ENCODE measurements at places on chromosomes 1 and 21. TPM values are rescaled to one million over a fixed set of nuclear protein-coding genes. Genes with fewer than 3 reads are reported as not detected.

DNA sequence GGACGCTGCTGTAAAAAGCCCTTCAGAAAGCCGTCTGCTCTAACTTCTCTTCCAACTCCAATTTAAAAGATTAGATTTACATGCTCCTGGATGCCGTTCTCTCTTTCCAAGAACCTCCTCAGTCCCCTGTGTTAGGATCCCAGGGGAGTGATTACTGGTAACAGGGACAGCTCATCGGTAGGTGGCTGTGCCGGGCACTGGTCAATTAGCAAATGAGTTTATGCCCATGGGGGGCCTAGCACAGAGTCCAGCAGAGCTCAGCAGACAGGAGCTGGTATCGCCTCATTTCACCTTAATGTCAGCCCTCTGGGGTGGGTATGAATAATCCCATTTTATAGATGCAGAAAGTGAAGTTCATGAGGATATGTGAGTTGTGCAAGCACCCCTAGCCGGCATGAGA, 191.9 kb downstream of the GRIK3 start:
- no peaks in the 10 kb centered on the region for H3K36me3 ChIP-seq
- no peak overlapping the region for H3K27ac ChIP-seq
- H3K4me3 ChIP-seq = no peak overlapping the region

DNA sequence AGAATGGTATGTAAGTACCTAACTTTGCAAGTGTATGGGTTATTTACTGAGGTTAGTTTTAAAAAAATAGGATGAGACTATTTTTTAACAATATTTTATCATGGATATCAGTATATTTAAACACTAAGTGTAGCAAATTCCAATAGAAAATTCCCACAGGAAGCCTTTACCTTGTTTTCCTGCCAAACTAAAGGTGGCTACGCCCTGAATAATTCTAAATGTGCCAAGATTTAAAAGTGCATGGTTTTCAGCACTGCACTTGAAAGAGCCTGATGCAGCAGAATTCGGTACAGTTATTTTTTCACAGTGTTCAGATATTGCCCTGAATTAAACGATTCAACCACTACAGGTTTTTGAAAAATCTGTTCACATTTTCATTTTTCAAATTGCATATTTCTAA, 1622.8 kb upstream of the B3GALT2 start:
- DNase-seq = no peak
- H3K4me1 ChIP-seq = no peaks in the 10 kb centered on the region
- H3K27ac ChIP-seq = no peak overlapping the region
- no peak overlapping the region for H3K4me3 ChIP-seq
- H3K27me3 ChIP-seq = no peaks in the 10 kb centered on the region

DNA sequence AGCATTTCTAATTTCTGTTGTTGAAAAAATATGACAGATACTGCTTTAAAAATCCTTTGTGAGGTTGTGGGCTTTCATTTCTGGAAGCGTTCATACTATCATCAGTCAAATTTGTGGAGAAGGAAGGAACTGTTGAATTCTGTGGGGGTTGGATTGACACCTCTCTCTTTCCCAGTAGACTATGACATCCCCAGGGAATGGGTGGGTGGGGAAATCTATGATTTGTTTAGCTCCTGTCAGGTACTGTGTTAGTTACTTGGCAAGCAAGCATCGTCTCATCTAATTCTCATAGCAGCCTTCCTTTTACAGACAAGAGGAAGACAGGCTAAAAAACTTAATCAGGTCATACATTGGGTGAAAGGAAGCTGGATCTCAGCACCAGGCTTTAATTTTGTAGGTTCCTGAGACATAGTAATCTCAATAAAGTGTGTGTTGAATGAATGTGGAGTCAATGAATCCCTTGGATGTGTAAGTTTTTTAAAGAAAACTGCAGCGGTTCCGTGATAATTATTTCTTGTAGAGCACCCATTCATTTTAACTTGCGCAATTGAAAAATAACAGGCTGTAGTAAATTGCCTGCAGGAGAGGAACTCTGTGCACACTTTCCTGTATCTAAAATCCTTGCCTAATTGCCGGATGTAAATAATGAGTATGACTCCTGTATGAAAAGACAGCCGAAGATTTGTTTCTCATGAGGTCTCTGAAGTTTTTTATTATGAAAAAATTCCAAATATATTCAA, 60.6 kb downstream of the MYOM3 start:
- H3K4me1 ChIP-seq = peaks cover 28% of the 10 kb centered on the region
- H3K27me3 ChIP-seq = no peaks in the 10 kb centered on the region
- no peaks in the 10 kb centered on the region for H3K36me3 ChIP-seq
- peak; percentile 70 for DNase-seq
- no peak overlapping the region for H3K4me3 ChIP-seq

DNA sequence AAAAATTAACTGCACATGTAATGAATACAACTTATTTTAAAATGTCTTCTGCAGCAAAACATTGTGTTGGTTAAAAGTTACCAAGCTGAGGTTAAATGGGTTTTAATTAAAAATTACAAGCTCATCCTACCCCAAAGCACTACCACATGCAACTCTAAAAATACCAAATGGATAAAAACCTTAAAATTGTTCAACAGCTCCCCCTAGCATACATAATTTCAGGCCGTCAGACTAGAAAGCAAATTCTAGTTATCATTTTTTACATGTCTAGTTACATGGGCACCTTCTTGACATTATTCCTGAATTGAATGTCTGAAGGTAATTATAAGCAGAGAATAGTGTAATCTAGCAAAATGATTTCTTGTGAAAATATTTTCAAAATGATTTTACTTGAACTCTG, 176.5 kb downstream of the C1orf21 start:
- peak; percentile 56 for DNase-seq
- H3K4me3 ChIP-seq = no peak overlapping the region
- peaks cover 20% of the 10 kb centered on the region for H3K4me1 ChIP-seq
- no peaks in the 10 kb centered on the region for H3K27me3 ChIP-seq
- H3K27ac ChIP-seq = no peak overlapping the region

- no peak overlapping the region for H3K4me3 ChIP-seq
- H3K36me3 ChIP-seq = no peaks in the 10 kb centered on the region
- no peaks in the 10 kb centered on the region for H3K27me3 ChIP-seq
- H3K27ac ChIP-seq = no peak overlapping the region
- peak; percentile 21 for DNase-seq
These were observed 59.5 kb upstream of the ENAH start for GRCh38 chr1:225712391-225712790.

GRCh38 chr1:186559601-186560116, 98.7 kb upstream of the PDC start:
- H3K27me3 ChIP-seq = no peaks in the 10 kb centered on the region
- no peak for DNase-seq
- no peaks in the 10 kb centered on the region for H3K4me1 ChIP-seq

DNA sequence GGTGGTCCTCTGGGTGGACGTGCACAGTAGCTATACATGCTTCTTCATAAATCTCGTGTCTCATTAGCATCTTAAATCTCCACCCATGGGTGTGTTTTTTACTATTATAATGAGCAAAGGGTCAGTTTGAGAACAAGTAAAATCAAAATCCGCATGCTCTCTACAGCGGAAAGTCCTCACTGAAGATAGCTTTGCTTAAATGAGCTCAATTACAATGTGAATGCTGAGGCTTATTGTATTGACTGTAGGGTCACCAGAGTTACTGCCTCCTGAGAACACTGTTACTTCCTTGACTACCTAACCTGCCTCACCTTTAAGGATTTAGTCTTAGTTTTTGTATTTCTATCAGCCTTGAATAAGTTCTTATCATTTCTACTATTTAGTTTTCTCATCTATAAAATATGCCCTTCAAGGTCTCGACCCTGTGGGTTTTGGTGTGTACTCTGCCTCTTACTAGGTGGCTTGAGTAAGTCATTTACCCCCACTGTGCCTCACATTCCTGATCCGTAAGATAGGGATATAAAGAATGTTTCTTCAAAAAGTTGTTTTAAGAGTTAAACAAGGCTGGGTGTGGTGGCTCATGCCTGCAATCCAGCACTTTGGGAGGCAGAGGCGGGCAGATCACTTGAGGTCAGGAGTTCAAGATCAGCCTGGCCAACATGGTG, 7.9 kb downstream of the SLAMF7 start:
- no peak overlapping the region for H3K27ac ChIP-seq
- H3K36me3 ChIP-seq = no peaks in the 10 kb centered on the region
- no peaks in the 10 kb centered on the region for H3K4me1 ChIP-seq
- no peak for DNase-seq

- H3K27ac ChIP-seq = no peak overlapping the region
- H3K4me3 ChIP-seq = no peak overlapping the region
- no peaks in the 10 kb centered on the region for H3K36me3 ChIP-seq
- no peaks in the 10 kb centered on the region for H3K4me1 ChIP-seq
These were observed 16.7 kb upstream of the LUZP1 start for GRCh38 chr1:23185381-23185780.

- no peaks in the 10 kb centered on the region for H3K36me3 ChIP-seq
- no peak for DNase-seq
- H3K4me3 ChIP-seq = no peak overlapping the region
- H3K27me3 ChIP-seq = no peaks in the 10 kb centered on the region
- H3K27ac ChIP-seq = no peak overlapping the region
These were observed 15.7 kb upstream of the IPP start for GRCh38 chr1:45765999-45766792.

DNA sequence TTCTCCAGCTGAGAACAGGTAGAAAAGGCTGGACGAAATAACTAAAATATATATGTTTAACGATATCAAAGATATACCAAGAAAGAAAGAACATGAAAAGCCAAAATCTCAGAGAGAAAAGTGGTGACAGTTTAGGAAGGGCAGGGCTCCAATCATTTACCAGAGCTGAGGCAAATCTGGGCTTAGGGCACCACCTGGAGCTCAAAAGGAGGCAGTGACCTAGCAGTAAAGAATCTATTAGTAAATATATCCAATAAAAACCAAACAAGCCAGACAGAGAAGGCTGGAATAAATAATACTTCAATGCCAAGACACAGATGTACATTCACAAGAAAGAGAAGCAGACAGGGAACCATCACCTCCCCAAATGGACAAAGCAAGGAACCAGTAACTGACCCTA, 43.5 kb downstream of the CHIA start:
- H3K27me3 ChIP-seq = no peaks in the 10 kb centered on the region
- no peaks in the 10 kb centered on the region for H3K4me1 ChIP-seq
- H3K36me3 ChIP-seq = no peaks in the 10 kb centered on the region
- peak; percentile 28 for DNase-seq
- H3K27ac ChIP-seq = no peak overlapping the region

DNA sequence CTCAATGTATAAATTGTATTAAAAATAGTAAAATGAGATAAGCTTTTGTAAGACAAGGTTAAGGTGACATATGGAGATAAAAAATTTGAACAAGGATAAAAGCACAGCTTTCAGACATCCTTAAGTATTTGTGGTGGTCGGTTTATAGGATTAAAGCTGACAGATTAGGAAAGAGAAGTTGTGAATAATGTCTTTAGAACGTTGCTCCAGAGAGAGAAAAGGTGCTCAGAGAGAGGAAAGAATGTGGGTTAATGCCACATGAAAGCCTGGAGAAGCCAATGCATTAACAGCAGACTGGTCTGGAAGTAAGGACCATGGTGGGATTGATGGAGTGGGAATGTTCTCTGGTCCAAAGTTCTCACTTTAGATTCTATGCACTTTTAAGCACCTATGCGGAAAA, 44.8 kb downstream of the ATP6V1G3 start:
- peaks cover 6% of the 10 kb centered on the region for H3K4me1 ChIP-seq
- no peaks in the 10 kb centered on the region for H3K36me3 ChIP-seq
- H3K27ac ChIP-seq = no peak overlapping the region
- DNase-seq = no peak
- no peak overlapping the region for H3K4me3 ChIP-seq
- no peaks in the 10 kb centered on the region for H3K27me3 ChIP-seq

GRCh38 chr1:242703467-242703866, 179.0 kb upstream of the PLD5 start:
- no peak overlapping the region for H3K4me3 ChIP-seq
- H3K4me1 ChIP-seq = no peaks in the 10 kb centered on the region
- no peak for DNase-seq
- H3K27ac ChIP-seq = no peak overlapping the region
- no peaks in the 10 kb centered on the region for H3K27me3 ChIP-seq

DNA sequence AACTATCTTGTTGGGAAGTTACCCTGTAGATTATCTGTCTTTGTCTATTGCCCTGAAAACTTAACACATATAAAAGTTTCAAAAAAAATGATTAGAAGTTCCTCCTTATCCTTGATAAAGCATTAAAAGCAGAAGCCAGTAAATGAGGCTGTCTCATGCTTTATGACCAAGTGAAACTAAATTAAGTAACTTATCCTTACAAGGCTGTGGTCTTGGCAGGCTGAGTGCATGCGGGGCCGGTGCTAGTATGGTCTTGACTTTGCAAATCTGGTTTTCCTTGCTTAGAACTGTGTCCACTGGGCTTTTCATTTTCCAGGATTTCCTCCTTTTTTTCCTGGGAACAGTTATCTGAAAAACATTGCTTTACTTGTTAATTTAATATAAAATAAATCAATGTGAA, 43.1 kb downstream of the PCNX2 start:
- H3K27me3 ChIP-seq = no peaks in the 10 kb centered on the region
- DNase-seq = no peak
- no peak overlapping the region for H3K4me3 ChIP-seq
- no peak overlapping the region for H3K27ac ChIP-seq

DNA sequence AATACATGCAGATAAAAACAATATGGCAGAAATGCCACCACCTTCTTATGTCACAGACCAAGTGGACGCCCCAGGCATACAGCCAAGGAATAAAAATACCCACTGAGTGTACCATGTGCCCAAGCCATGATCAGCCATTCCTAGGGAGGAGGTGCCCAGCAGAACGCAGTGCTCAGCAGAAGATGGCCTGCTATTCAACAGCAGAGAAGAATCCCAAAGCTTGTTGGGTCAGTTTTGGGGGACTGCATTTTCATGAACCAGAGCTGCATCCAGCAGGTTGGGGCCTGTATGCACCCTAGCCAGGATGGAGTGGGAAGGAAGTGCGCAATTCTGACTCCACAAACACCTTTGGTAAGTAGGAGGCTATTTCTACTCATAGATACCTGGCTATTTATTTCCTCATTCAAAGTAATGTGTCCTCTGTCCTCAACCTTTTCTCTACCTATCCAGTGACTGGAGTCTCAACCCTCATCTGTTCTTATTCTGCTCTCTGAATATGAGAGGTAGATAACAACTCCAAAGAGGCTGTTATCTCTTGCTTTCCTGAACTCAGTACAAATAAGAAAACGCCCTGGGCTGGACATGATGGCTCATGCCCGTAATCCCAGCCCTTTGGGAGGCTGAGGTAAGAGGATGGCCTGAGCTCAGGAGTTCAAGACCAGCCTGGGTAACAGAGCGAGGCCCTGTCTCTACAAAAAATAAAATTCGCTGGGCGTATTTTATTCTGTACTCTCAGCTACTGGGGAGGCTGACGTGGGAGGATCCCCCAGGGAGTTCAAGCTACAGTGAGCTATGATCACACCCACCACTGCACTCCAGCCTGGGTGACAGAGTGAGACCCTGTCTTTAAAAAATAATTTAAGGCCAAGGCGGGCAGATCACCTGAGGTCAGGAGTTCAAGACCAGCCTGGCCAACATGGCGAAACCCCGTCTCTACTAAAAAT, 2.5 kb upstream of the PLEKHM2 start:
- H3K4me1 ChIP-seq = peaks cover 3% of the 10 kb centered on the region
- no peak overlapping the region for H3K27ac ChIP-seq
- H3K4me3 ChIP-seq = no peak overlapping the region
- no peaks in the 10 kb centered on the region for H3K27me3 ChIP-seq

Gene SPRR1A
- total RNA-seq = not detected

Gene ALG6
- 33.0 TPM for total RNA-seq

Gene SERPINC1
- total RNA-seq = not detected

Gene HEYL
- total RNA-seq = 0.77 TPM

Gene LDLRAP1
- 5.5 TPM for total RNA-seq

Gene AMY1A
- total RNA-seq = not detected

Measured in A673 (cell line).